SHP77 (cell line): ENCODE measurements at places on chromosomes 4 and X.

- no peak for DNase-seq
Observed at GRCh38 chr4:20629186-20630106, 70.8 kb upstream of the PACRGL start.

- DNase-seq, result no peak
Observed at GRCh38 chr4:109276482-109277095, 25.9 kb downstream of the COL25A1 start.

DNA sequence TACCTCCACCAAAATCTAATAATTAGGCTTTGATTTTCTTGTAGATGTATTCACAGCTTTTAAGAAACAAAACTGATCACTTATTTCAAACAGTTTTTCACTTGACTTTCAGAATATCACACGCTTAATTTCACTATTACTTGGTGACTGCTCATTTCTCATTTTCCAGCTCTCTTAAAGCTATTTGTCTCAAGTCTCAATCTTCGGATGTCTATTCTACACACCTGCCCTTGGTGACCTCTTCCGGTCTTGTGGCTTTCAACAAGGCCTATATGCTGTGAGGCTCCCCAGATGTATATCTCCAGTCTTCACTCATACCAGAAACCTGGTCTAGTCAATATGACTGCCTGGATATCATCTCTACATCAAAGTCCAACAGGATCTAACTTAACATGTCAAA is 34.9 kb upstream of the ANXA10 start:
- no peak for DNase-seq

- DNase-seq, result no peak
Observed at GRCh38 chr4:104010722-104011121, 290.9 kb upstream of the TACR3 start.

- DNase-seq, result no peak
Observed at GRCh38 chr4:76747563-76747962, 150.4 kb downstream of the SOWAHB start.

DNA sequence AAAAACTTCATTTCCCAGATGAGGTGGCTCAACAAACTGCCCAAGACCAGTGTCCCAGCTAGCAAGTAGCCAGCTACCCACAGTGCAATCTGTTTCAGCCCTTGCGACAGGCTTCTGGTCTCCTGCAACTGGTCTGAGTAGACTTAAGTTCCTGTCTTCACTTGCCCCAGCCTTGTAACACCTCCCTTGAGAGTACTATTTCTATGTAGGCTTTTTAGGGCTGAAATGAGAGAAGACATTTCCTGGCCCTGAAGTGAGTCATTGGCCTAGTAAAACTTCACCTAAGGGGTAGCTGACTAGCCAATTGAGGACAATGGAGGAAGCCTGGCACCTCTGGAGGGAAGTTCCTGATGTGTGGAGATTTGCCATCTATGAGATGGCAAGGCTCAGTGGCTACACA is 80.1 kb upstream of the STIM2 start:
- DNase-seq, result no peak

GRCh38 chr4:76836860-76837562 is 60.9 kb downstream of the SOWAHB start:
- DNase-seq, result no peak

- peak; percentile 16 for DNase-seq
Observed at GRCh38 chr4:123479944-123480343, 83.3 kb downstream of the SPRY1 start.

DNA sequence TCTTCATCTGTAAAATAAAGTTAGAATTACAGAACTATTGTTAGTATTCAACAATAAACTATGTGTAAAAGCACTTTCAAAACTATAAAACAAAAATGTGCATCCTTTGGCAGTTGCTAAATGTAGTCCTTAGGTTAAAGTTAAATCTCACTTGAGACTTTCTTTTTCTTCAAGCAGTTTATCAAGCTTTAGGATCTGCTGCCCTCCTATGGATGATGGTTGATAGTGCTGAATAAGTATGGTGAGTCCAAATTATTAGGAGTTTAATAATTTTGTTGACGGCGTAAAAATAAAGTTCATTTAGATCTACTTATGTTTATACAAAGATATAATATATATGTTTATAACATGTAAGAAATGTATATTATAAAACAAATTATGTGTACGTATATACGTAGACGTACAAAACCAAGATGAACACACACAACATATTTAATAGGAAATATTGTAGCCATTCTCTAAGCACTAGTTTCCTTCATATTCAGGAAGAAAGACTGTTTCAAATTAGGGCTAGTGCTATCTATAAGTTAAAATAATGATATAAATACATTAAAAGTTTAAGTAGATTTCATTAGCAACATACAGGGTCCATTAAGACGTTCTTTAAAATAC is 22.3 kb downstream of the UGT2A2 start:
- peak; percentile 22 for DNase-seq

DNA sequence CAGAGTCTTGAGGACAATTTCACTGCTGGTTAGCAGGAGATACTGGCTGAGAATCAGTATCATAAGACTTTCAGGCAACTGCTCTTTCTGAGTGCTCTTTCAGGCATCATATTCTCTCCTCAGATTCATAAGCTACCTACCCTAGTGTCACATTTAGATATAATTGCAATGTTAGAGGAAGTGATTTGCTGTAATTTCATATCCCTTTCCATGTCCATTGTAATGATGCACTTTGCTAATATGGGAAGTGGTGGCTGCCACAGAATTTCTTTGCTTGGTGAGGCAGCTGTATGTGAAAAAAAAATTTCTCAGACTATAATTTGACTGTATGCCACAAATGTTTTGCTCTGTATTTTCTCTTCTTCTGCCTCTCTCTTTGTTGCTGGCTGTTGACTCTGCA is 63.3 kb downstream of the DOCK11 start:
- no peak for DNase-seq
